ENCODE measurements at places on chromosomes 1 and 21. TPM values are rescaled to one million over a fixed set of nuclear protein-coding genes. Genes with fewer than 3 reads are reported as not detected.

DNA sequence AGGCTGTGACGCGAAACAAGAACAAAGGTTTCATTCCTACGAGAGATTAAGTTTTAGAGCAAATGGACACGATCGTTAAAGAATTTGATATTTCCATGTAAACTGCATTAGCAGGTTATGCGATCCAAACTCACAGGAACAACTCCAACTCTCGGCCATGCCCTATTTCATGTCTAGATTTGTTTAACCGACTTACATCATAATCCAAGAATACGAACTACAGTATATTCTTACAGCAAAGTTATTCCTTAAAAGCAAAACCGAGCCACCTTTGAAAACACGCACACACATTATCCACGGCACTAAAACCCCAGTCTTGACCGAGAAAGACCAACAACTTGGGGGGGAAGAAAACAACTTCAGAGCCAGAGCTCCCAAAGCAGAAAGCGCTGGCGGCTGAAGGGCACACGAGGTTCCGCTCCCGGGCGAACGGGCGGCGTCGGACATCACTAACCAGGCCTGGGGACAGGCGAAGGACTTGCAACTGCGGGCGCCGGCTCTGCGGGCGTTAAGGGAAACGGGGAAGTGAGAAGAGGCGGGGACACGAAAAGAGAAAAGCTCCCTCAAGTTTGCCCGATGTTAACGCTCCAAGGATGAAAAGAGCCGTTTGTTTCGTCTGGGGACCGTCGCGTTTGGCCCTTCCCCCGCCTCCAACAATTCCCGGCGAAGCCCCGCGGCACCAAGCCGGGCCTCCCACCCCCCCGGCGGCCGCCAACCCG, 690 bp downstream of the B3GALNT2 start:
- no peaks in the 10 kb centered on the region for H3K27me3 ChIP-seq
- H3K27ac ChIP-seq, result peak overlapping the region; percentile 98
- H3K4me1 ChIP-seq, result no peaks in the 10 kb centered on the region
- H3K4me3 ChIP-seq, result peak overlapping the region; percentile 61

Gene UBL4B
- not detected for total RNA-seq

DNA sequence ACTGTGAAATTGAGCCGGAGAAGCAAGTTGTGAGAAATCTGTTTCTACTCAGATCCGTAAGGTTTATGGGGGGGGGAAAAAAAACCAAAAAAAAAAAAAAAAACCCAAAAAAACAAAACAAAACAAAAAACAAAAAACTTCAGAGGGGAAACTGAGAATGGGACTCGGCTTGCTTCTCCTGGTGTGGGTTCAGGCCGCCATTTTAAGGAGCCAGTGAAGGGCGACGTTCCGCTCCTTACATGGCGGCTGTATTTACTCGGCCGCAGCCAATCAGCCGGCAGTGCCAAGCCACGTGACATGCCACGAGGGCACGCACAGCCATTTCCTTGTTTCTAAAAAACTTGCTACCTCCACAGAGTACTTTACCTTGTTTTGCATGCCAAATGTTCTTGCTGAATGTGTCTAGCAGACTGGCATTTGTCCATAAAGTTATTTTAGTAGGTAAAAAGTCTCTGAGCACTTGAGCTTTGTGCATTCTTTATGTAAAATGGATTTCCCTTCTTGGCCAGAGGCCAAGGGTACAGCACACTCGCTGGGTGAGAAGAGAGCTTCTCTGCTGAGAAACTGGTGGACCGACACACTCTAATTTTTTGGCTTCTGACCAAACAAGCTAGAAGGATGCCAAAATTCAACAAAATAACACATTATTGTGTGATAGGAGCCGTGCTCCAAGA, 101.8 kb downstream of the NFIA start:
- H3K4me1 ChIP-seq, result peaks cover 14% of the 10 kb centered on the region
- no peaks in the 10 kb centered on the region for H3K36me3 ChIP-seq
- peak overlapping the region; percentile 39 for H3K4me3 ChIP-seq
- no peaks in the 10 kb centered on the region for H3K27me3 ChIP-seq

Gene CFHR2
- not detected for total RNA-seq

DNA sequence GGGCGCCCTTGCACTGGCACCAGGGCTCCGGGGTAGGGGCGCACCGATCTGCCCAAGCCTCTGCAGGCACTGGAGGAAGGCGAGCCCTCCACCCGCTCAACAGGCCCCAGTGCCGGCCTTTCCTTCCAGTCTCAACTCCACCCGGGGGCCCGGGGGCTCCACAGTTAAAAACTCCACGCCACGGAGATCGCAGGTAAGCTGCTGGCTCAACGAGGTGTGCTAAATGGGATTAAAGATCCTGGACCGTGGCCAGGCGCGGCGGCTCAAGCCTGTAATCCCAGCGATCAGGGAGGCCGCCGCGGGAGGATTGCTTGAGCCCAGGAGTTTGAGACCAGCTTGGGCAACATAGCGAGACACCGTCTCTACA, 536 bp downstream of the HSF2BP start:
- no peaks in the 10 kb centered on the region for H3K27me3 ChIP-seq
- no peaks in the 10 kb centered on the region for H3K4me1 ChIP-seq
- peak overlapping the region; percentile 96 for H3K4me3 ChIP-seq
- DNase-seq, result peak; percentile 25
- H3K27ac ChIP-seq, result peak overlapping the region; percentile 86

Gene ZMYND12
- total RNA-seq, result 0.59 TPM

DNA sequence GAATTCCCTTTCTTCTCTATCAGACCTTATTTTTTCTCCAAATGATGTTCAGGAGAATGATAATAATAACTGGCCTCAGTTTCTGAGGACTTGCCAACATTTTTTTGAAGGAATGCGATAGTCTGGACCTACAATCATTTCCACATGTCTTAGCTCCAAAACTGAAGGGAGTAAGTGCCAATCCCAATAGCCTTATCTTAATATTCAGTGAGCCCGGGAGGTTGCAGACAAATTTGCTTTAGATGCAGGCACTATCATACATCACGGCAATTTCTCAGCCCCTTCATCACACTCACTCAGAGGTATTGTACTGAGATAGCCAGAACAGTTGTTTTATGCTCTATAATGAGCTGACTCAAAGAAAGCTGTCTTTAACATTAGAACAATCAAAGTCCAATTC, 796.9 kb downstream of the ADGRL2 start:
- no peak for DNase-seq
- H3K4me3 ChIP-seq, result no peak overlapping the region
- no peaks in the 10 kb centered on the region for H3K4me1 ChIP-seq
- H3K27me3 ChIP-seq, result no peaks in the 10 kb centered on the region

Gene KCND3
- total RNA-seq, result 6.9 TPM

DNA sequence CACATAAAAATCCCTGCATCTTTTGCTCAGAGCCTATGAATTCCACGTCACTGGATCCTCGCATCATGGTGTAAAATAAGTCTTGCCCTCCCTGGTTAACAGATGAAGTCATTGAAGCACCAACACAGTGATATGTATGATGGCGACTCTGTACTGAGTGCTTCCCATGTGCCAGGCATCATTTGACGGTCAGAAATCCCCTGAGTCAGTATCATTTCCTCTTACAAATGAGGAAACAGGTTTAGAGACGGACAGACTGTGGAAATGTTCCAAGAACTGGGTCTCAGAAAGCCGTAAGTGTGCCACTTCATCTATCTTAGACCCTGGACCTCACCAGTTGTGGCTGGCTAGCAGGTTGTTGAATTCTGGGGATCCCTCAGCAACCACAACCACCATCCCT, 5.1 kb upstream of the OLFML2B start:
- no peaks in the 10 kb centered on the region for H3K27me3 ChIP-seq
- no peak overlapping the region for H3K27ac ChIP-seq
- no peaks in the 10 kb centered on the region for H3K4me1 ChIP-seq
- no peaks in the 10 kb centered on the region for H3K36me3 ChIP-seq

Gene FHAD1
- total RNA-seq, result 4.1 TPM
